Suppressor macrophage (primary cell): ENCODE measurements at places on chromosomes 16 and 17.

GRCh38 chr17:69928611-69929010, 146.4 kb upstream of the KCNJ16 start:
- no peak for DNase-seq

GRCh38 chr17:83062818-83063671, 16.4 kb upstream of the METRNL start:
- DNase-seq = no peak

- DNase-seq = no peak
Observed at GRCh38 chr17:59498530-59499307, 66.7 kb upstream of the DHX40 start.

- no peak for DNase-seq
Observed at GRCh38 chr17:45279898-45280297, 18.0 kb upstream of the SPATA32 start.

- no peak for DNase-seq
Observed at GRCh38 chr17:51507444-51507843, 247.1 kb downstream of the UTP18 start.

GRCh38 chr16:78289373-78289772, 189.9 kb downstream of the WWOX start:
- DNase-seq = no peak

DNA sequence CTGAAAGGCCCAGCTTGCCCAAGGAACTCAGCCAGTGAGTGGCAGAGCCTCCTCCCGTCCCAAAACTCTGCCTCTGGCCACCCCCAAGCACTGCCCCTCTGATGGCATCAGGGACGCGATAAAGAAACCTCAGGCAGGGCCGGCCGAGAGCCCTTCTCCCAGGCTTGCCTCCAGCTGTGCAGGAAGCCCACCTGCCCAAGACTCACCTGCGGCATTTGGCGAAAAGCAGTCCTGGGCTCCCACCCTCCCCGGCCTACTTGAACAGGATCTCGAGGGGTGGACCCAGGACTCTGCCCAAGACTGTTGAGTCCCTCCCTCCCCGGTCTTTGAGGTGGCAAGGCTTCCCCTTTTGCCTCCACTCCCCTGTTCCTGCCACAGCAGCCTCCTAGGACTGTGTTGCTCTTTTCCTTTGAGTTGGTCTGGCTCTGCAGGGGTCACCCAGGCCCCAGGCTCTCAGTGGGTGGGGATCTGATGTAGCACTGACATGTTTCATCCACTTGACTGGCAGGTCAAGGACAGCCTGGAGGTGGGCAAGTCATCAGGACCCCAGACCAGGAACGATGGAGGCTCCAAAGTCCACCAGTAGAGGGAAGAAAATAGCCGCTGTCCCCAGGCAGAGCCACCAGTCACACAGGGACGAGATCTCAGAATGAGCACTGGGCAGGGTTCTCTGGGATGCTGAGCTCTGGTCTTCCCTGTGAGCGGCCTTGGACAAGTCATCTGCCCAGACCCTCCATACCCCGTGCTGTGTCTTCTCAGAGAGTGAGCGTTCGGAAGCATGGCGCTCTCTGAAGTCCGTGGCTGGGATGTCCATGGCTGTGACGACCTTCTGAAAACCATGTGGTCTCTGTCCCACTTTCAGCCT, 111.0 kb upstream of the TNRC6C start:
- DNase-seq = no peak

DNA sequence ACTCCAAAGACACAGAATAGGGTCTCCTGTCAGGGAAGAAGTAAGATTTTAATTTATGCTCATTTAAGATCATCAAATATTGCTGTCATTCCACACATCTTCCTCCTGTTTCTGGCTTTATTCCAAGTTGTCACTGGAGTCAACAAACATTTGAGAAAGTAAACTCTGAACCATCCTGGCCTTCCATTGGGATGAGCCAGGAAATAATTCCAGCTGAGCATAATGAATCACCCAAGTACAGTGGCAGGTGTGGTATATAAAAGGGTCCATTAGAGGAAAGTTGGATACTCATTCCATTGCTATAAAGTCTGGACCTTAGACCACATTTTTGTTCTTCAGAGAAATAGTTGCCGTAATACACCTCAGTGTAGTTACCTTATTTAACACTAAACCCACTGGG, 246.1 kb downstream of the SLC39A11 start:
- no peak for DNase-seq

GRCh38 chr16:18788828-18789514, 1.2 kb downstream of the RPS15A start:
- peak; percentile 19 for DNase-seq

DNA sequence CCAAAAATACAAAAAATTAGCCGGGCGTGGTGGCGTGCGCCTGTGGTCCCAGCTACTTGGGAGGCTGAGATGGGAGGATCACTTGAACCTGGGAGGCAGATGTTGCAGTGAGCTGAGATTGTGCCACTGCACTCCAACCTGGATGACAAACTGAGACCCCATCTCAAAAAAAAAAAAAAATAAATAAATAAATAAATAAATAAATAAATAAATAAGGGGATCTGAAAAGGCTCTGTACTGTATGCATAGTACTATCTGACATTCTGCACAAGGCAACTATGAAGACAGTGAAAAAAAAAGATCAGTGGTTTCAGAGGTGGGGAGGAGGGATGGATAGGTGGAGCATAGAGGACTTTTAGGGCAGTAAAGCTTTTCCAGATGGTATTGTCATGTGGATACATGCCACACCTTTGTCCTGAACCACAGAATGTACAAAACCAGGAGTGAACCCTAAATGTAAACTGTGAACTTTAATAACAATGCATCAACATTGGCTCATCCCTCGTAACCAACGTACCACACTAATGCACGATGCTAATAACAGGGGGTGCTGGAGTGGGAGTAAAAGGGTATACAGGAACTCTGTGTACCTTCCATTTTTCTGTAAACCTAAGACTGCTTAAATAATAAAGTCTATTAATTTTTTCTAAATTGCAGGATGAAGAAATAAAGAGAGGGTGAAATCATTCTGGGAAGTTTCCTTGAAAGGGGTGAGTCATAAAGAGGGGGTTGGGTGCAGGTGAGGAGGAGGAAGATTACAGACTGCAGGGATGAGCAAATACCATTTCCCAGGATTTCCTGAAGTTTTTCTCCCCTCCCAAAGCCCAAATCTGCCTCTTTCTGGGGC, 155.8 kb upstream of the SDK2 start:
- no peak for DNase-seq

DNA sequence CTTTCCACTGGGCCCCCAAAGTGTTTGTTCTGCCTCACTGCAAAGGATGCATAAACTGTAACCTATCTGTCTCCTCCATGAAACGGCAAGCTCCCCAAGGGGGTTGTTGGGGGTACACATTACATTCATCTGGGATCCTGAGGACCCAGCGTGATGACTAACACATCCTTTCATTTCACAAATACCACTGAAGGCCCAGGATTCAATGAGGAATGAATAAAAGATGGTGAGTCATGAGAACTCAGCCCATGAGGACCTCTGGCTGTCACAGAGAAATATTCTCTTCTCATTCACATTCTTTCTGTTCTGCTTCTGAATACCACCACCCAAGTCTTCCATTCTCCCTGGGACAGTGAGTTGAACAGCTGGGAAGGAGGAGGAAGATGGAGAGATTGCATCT, 149.8 kb downstream of the RBFOX3 start:
- DNase-seq = no peak

GRCh38 chr17:43456661-43457361, 27.0 kb upstream of the DHX8 start:
- peak; percentile 91 for DNase-seq

DNA sequence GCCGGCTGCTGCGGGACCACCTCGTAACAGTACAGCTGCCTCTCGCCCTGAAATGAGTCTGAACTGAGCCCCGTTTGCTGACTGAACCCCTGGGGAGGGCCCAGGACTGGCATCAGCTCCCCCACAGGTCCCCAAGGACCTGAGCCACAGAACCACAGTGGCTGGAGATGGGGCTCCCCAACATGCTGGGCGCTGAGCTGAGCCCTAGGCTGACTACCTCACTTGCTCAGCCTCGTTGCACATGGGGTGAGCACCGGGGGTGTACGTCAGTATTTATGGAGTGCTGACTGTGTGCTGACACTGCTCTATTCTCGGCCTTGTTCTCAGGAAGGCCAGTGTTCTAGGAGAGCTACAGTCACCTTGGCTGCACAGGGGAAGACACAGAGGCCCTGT, 6.6 kb upstream of the VASN start:
- no peak for DNase-seq
